T1000 (cell line): ENCODE measurements at places on chromosomes 13 and 19.

GRCh38 chr13:48156466-48156865, 61.6 kb upstream of the MED4 start:
- no peak for DNase-seq

DNA sequence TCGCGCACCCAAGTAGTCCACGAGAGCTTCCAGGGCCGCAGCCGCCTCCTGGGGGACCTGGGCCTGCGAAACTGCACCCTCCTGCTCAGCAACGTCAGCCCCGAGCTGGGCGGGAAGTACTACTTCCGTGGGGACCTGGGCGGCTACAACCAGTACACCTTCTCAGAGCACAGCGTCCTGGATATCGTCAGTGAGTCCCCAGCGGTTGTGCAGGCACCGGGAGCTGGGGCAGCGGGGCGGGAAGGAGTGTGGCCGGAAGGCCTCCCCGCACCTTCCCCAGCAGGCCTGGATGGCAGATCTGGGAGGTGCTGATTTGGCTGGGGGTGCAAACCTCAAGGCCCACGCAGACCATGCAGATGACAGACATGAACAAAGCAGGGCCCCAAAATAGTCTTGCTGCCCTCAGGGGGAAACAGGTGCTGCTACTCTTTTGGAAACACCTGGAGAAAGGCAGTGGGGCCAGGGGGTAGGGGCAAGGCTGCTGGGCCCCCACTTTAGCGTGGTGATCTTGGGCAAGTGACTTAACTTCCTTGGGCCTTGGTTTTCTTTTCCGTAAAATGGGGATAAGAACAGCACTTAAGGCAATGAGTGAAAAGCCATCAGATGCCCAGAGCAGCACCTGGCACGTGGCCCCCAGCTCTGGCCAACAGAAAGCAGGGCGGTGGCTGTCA, 4.0 kb downstream of the MAG start:
- DNase-seq: no peak

DNA sequence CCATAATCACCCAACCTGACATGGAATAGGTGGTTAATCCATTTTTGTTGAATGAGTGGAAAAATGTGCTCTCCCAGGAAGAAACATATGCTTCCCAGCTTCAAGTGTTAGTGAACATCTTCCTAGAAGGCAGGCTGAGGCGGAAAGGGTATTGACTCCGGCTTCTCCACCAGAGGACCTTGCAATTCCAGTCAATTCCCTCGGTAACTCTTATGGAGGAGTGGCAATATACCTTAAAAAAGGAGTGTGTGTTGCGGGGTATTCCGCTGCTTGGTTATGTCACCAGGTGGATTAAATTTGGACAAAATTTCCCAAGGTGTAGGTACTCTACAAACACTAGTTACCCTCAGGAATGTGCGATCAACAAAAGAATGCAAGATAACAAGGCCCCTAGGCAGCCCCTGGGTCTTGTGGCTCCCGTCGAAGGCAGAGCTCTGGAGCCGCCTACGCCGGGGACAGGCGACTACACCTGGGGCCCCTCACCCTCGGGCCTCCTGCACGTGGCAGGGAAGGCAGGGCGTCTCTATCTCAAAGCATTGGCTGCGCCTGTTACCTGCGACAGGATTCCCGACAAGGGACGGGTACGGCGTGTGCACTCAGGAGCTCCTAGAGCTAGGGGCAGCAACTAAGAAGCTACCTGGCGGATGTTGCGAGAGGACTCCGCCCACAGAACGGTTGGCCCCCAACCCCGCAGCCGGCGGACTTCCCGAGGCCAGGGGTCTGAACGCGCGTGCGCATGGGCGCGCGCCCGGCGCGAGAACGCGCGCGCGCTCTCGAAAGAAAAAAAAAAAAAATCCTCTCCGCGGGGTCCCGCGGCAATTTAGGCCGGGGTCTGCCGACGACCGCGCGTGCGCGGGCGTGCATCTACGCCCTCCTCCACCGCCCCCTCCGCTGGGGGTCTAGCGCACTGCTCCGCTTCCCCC, at the start of gene WDR87:
Gene WDR87, minus strand, starts transcription at position 649 of the 923 bp plus-strand sequence. CDS start 8,355 bp downstream, outside the sequence.
- no peak for DNase-seq

- DNase-seq: no peak
Measured at GRCh38 chr19:7953576-7953975, 10.1 kb upstream of the TIMM44 start.

DNA sequence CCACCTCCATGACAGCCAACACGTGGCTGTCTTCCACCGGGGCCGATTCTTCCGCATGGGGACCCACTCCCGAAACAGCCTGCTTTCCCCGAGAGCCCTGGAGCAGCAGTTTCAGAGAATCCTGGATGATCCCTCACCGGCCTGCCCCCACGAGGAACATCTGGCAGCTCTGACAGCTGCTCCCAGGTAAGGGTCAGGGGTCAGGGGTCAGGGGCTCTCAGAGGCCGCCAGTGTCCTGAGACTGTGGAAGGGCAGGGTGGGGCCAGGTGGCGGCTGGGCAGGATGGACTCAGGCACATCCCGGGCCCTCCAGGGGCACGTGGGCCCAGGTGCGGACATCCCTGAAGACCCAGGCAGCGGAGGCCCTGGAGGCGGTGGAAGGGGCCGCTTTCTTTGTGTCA, 15.0 kb downstream of the CPT1C start:
- DNase-seq: no peak

DNA sequence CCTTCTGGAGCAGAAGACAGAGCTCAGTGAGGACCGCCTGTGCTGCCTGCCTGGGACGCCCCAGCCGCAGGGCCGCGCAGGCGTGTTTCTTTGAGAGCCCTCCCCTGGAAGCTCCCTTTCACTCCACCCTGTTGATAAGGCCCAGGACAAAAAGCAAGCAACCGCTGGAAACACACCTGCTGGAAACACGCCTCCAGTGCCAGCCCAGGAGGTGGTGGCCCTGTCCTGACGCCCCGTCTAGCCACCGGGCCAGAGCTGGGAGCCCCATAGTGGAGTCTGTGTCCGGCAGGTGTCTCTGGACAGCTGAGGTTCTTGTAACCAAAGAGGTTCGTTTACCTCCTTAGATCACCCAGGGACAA, 173.8 kb downstream of the KATNAL1 start:
- DNase-seq: no peak
